ENCODE measurements at places on chromosomes 6 and 20.

- no peak for DNase-seq
These were observed 497.8 kb upstream of the ARID1B start for GRCh38 chr6:156279261-156279969.

- no peak for DNase-seq
These were observed 174.1 kb downstream of the KHDC1L start for GRCh38 chr6:73051147-73051546.

GRCh38 chr6:155132617-155133016 lies 131.2 kb upstream of the CLDN20 start:
- DNase-seq: no peak

DNA sequence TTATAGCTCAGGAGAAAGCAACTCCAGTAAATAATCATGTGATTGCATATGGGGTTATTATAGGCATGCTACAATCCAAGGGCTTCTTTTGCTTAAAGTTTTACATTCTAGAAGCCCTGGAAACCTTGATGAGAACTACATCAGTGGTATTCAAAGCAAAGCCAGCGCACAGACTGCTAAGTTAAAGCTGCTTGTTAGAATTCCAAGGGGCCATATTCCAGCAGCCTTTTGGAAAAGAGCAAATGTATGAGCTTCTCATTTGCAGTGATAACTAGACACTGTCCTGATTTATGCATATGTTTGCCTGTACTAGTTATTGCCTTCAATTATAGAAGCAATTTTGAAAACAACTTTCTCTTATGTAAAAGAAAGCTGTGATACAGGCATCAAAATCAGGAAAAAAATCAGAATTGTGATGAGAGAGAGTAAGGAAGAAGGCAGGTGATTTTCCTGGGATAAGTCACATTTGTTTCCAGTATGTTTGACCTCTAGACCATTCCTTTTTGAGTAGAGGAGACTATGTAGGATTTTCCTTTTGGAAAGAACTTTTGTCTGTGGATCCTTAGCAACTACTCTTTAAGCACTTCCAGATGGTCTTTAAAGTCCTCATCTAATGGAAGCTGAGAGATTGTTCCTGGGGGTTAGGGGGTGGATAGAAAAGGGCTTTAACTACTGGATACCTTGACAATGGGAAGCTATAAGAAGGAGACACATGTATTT lies 159.2 kb downstream of the PLCB4 start:
- DNase-seq: no peak

DNA sequence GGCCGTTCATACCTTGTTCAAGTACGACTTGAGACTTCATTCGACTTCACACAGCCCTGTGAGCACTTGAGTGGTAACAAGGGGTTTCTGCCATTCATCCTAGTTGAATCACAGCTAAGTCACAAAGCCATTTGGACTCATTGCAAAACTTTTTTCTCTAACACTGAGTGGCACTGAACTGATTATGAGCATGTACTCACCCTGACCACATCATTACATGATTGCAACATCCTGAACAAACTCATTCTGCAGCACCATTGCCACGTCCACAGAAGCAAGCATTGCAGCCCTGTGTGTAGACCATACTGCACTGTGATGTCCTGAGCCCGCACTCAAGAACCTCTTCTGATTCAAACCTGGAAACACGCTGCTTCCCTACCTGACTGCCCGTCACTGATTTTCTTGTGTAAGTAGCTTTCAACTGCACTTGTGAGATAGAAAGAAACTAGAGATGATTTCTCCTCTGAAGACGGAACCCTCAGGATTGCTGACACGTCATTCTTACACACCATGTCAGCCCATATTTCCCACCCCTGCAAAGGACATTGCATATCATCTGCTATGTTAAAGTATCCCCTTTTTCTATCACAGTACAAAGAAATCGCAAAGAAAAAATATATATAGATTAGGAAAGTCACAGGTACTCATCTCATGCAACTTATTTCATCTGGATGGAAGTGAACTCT lies 81.6 kb downstream of the C6orf118 start:
- DNase-seq: no peak

DNA sequence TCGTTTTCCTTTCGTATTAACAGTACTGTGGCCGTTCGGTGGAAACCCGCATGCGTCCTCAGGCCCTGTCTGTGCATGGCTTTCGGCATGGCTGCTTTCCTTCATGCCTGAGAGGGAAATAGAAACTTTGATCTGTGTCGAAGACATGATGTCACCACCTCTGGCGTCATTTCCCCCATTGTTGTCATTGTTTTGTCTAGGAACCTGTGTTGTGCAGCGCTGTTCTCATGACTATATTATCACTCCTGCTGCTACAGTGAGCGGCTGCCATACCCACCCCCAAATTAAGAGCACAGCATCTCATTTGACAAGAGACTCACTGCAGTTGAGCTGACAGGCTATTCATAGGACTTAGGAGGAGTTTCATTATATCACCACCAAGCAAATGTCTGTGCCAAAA lies 172.3 kb downstream of the TMEM242 start:
- DNase-seq: no peak

GRCh38 chr6:138234363-138234762 lies 16.1 kb upstream of the PBOV1 start:
- DNase-seq: no peak

GRCh38 chr6:129707882-129708495 lies 2.0 kb downstream of the ARHGAP18 start:
- no peak for DNase-seq

DNA sequence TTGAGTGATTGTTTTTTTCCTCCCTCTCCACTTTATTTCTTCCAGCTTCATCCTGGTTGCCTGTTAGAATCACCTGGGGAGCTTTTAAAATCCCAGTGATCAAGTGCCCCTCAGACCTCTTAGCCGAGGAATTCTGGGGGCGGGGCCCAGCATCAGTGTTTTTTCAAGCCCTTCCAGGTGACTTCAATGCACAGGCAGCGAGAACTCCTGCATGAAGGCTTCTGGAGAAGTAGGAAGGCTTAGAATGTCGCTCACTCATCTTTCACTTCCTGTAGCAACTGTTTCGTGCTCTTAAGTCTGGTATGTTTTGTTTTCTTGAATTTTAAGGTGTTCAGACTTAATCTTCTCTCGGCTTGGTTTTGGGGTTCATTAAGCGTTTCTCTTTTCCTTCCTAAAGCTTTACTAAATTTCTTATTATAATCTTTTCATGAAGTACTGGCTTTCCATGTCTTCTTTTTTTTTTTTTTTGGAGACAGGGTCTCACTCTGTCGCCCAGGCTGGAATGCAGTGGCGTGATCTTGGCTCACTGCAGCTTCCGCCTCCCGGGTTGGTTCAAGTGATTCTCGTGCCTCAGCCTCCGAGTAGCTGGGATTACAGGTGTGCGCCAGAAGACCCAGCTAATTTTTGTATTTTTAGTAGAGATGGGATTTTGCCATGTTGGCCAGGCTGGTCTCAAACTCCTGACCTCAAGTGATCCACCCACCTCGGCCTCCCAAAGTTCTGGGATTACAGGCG lies 30.9 kb upstream of the TULP1 start:
- no peak for DNase-seq

GRCh38 chr6:149332602-149333265 lies 15.2 kb downstream of the TAB2 start:
- DNase-seq: no peak

- DNase-seq: no peak
These were observed 28.1 kb downstream of the RNF24 start for GRCh38 chr20:3987296-3987695.

- no peak for DNase-seq
These were observed 149.3 kb upstream of the AFDN start for GRCh38 chr6:167677422-167677789.

DNA sequence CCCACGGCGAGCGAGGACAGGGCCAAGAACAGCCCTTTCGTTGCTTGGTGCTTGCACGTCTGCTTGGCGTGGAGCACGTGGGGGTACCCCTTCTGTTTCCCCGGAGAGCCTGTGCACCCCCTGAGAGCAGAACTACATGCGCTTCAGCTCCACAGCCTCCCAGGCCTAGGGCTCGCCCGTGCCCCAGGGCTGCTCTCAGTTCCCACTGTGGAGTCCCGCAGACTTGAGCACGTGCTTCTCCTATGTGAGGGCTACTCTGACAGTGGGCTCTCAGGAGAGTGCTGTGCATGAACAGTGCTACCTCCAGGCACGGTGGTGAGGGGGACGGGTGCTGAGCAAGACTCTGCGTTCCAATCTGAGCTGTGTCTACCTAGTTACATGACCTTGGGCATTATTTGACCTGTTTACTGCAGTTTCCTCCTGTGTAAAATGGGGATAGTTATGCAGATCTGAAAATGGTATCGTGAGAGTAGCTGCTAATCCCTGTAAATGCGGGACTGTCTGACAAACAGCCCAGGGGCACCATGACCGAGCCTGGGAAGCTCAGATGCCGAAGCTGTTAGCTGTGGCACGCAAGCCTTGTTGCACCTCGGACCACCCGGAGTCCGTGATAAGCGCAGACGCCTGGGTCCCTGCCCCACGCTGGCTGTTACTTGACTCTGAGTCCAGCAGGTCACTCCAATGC lies 82.4 kb downstream of the IRF4 start:
- DNase-seq: no peak

DNA sequence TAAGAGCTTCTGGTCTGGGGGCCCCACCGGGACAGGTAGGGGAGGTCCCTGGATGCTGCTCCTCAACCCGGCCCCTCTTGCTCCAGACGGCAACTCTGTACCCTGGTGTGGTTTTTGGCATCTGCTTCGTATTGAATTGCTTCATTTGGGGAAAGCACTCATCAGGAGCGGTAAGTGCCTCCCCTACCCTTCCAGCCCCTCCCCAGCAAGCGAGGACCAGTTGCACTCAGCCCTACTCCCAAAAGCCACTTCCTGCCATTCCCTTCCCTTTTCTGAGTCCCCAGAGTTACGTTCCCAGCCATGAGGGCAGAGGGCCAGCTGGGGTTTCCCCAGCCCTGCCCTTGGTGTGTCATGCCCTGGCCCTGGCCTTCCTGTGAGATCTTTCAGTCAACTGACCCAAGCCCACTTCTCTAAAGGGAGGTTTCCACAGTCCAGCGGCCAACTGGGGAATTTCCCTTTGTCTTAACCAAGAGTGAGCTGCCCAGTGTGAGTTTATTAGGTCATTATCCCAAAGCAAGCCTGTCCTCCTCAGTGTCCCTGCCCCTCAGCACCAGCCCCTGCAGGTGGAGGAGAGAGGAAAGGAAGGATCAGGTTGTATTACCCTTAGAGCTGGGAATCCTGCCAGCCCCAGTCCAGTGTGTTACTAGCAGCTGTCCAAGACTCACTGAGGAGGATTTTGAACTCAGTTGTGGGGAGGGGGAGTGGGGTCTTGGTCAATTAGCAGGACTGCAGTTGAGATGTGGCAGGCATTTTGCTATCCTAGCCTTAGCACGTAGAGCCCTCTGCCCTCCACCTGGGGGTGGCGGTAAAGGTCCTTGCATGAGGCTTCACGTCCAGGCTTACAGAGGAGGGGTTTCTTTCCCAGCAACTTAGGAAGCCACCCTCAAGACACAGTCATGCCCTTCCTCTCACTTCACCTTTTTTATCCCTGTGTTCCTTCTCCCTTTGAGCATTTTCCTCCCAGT lies 45.8 kb downstream of the TM9SF4 start:
- DNase-seq: peak; percentile 57

DNA sequence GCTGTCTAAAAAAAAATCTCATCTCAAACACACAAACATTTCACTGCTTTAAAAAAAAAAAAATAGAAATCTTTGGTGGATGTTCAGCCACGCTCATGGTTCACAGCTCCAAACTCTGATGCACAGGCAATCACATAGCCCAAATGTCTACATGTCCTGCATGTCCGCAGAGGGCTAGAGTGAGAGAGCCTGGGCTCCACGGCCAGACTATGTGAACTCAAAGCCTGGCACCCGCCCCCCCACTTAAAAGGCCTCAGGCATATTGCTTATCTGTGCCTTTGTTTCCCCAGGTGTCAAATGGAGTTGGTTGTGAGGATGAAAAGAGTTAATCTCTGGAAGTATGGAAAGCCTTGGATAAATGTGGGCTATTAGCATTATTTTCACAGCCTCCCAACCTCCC lies 10.5 kb upstream of the PTGIS start:
- DNase-seq: peak; percentile 3

DNA sequence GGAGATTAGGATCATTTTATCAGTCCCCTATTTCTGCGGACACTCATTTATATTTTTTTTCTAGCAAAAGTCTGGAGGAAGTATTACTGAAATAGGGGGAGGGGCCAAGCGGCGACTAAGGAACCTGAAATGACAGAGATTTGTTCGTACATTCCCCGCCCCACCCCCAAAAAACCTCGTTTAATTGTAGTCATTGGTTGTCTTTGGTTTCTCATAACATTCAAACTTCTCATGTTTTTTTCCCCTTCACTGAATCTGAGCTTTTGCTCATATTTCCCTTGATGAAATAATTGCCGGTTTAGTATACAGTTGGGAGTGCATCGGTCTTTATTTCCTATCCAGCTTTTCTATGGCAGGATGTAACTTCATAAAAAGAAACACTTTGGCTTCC lies 768 bp upstream of the FYN start:
- no peak for DNase-seq

- DNase-seq: no peak
These were observed 24.8 kb upstream of the FOXQ1 start for GRCh38 chr6:1287103-1287591.

- no peak for DNase-seq
These were observed 833.5 kb downstream of the DHX35 start for GRCh38 chr20:39795401-39796272.

DNA sequence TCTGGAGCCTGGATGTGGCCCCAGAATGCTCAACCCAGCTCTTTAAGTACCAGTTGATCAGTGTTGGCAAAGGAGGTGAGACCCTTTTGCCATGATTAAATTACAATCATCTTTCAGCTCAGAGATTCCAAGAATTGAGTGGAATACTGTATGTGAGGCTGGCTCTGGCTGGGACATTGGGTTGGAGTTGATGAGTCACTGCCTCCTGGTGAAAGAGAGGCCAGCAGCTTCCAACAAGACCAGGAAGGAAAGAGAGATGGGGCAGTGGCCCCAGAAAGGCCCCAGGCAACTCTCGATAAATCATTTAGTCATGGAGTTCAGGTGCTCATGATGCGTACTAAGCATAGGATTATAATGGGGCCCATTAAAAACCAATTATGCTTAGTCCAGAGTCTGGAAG lies 2.1 kb downstream of the TGM6 start:
- no peak for DNase-seq

DNA sequence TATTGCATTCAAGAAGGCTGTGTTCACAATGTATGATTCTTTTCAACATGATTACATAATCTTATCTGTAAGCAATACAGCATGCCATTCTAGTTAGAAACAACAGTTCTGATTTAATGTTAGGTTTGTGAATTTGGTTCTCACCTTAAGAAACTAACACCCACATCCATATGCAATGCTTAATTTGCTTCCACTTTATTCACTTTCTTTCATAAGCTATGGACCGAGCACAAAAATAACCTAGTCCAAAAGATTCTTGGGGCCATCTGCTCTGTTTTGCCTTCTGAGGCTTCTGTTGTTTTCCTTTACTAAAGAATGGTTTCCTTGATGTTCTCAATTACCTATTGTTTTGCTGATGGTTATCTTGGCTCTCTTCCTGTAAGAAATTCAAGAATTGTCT lies 258.2 kb downstream of the EYS start:
- no peak for DNase-seq
